Neural crest cell (in vitro differentiated cells): ENCODE measurements at places on chromosomes 2 and 18.
A peak's percentile ranks its signal among the peaks of the same experiment; 100 is the strongest.

GRCh38 chr18:57438743-57439608 lies 3.8 kb downstream of the ONECUT2 start:
- peaks cover 54% of the 10 kb centered on the region for H3K4me1 ChIP-seq
- H3K27me3 ChIP-seq: peaks cover 97% of the 10 kb centered on the region
- peak overlapping the region; percentile 91 for H3K4me3 ChIP-seq
- no peak for DNase-seq

GRCh38 chr18:39371996-39372395 lies 1806.4 kb upstream of the CELF4 start:
- no peaks in the 10 kb centered on the region for H3K4me1 ChIP-seq
- DNase-seq: no peak
- H3K36me3 ChIP-seq: peaks cover 16% of the 10 kb centered on the region

GRCh38 chr2:2663401-2664036 lies 332.4 kb upstream of the MYT1L start:
- no peaks in the 10 kb centered on the region for H3K36me3 ChIP-seq
- DNase-seq: no peak
- no peak overlapping the region for H3K4me3 ChIP-seq

DNA sequence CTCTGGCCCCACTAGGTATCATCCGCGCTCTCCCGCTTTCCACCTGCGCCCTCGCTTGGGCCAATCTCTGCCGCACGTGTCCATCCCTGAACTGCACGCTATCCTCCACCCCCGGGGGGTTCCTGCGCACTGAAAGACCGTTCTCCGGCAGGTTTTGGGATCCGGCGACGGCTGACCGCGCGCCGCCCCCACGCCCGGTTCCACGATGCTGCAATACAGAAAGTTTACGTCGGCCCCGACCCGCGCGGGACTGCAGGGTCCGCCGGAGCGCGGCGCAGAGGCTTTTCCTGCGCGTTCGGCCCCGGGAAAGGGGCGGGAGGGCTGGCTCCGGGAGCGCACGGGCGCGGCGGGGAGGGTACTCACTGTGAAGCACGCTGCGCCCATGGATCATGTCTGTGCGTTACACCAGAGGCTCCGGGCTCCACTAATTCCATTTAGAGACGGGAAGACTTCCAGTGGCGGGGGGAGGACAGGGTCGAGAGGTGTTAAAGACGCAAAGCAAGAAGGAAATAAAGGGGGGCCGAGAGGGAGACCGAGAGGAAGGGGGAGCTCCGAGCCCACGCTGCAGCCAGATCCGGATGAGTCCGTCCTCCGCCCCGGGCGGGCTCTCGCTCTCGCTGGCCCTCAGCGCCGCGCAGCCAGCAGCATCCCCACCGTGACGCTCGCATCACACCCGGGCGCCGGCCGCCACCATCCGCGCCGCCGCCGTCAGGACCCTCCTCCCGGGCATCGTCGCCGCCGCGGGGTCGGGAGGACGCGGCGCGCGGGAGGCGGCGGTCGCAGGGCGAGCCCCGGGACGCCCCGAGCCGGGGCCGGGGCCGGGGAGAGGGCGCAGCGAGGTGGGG lies 664 bp downstream of the NETO1 start:
- H3K27ac ChIP-seq: no peak overlapping the region
- peaks cover 17% of the 10 kb centered on the region for H3K4me1 ChIP-seq
- peak overlapping the region; percentile 68 for H3K4me3 ChIP-seq
- peak; percentile 21 for DNase-seq

DNA sequence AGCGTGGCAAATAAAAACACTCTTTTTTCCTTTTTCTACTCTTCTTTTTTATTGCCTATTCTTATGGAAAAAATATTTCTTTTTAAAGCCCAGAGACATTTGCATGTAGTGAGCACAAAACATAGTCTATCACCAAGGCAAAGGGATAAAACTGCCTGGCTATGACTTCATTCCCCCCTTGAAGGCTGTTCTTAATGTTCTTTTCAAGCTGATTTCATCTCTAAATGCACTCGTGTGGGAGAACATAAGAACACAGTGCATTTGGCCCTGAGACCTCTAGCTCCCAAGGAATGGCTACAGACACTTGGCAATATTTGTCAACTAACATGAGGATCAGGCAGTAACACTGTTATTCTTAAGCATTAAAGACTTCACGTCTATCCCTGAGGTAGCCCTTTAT lies 17.4 kb upstream of the DNAJC10 start:
- H3K4me1 ChIP-seq: no peaks in the 10 kb centered on the region
- no peak for DNase-seq
- no peak overlapping the region for H3K4me3 ChIP-seq
- H3K27ac ChIP-seq: no peak overlapping the region
- H3K36me3 ChIP-seq: no peaks in the 10 kb centered on the region

GRCh38 chr2:105321875-105322646 lies 7.5 kb downstream of the TGFBRAP1 start:
- H3K36me3 ChIP-seq: no peaks in the 10 kb centered on the region
- H3K4me1 ChIP-seq: no peaks in the 10 kb centered on the region
- DNase-seq: no peak
- H3K27me3 ChIP-seq: no peaks in the 10 kb centered on the region
- no peak overlapping the region for H3K4me3 ChIP-seq

- H3K27ac ChIP-seq: no peak overlapping the region
- no peak overlapping the region for H3K4me3 ChIP-seq
- DNase-seq: peak; percentile 66
- no peaks in the 10 kb centered on the region for H3K36me3 ChIP-seq
- H3K4me1 ChIP-seq: no peaks in the 10 kb centered on the region
- H3K27me3 ChIP-seq: peaks cover 12% of the 10 kb centered on the region
These were observed 28.1 kb upstream of the SATB2 start for GRCh38 chr2:199485732-199486335.

- H3K4me3 ChIP-seq: no peak overlapping the region
- no peak for DNase-seq
- no peaks in the 10 kb centered on the region for H3K27me3 ChIP-seq
- H3K4me1 ChIP-seq: peaks cover 39% of the 10 kb centered on the region
- no peaks in the 10 kb centered on the region for H3K36me3 ChIP-seq
These were observed 186.0 kb upstream of the TNP1 start for GRCh38 chr2:217045700-217046475.

GRCh38 chr2:157911750-157912149 lies 35.6 kb upstream of the ACVR1 start:
- no peak overlapping the region for H3K4me3 ChIP-seq
- DNase-seq: no peak
- H3K4me1 ChIP-seq: no peaks in the 10 kb centered on the region
- H3K36me3 ChIP-seq: no peaks in the 10 kb centered on the region

DNA sequence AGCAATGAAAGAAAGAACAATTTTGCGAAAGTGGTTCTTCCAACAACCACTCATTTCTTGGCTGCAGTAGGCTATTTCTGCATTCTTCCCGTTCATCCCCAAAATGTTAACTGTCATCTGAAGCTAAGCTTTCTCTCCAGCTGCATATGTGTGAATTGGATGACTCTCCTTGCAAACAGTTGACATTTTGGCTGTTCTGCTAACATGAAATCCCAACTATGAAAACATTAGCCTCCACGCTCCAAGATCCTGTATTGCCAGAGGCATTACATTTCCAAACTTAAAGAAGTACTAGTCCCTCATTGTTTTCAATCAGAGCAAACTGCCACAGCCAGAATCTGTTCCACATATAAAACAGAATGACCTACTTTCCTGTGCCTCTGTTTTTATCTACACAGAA lies 88.5 kb downstream of the TGIF1 start:
- no peak overlapping the region for H3K27ac ChIP-seq
- no peaks in the 10 kb centered on the region for H3K27me3 ChIP-seq
- peaks cover 32% of the 10 kb centered on the region for H3K4me1 ChIP-seq
- H3K36me3 ChIP-seq: peaks cover 3% of the 10 kb centered on the region
- no peak overlapping the region for H3K4me3 ChIP-seq

DNA sequence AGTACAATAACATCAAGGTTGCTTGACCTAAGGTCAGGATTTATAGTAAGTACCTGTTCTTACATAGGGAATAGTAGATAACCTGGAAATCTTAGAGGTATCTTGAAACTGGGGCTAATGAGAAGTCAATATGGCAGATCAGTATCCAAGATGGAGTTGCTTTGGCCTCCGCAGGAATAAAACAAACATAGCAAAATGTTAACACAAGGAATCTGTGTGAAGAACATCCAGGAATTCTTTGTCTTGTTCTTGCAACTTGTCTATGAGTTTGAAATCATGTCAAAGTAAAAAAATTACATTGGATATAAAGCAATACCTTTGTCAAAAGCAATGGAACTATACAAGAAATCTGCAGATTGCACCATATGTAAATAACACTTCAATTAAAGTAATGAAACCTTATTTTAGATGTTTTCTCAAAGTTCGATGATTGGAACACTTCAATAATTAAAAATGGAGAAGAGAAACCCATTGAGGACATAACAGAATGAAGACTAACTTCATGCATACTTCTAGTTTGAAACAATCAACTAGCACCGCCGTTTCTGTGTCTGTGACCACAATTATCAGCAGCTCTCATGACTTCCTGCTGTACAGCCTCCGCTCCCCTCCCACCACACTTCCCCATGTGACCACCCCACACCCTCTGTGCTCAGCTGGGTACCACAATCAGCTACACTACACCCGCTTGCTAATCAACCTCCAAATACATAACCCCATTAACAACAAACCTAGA lies 27.6 kb downstream of the C2orf76 start:
- H3K4me1 ChIP-seq: no peaks in the 10 kb centered on the region
- no peaks in the 10 kb centered on the region for H3K36me3 ChIP-seq
- H3K4me3 ChIP-seq: no peak overlapping the region

GRCh38 chr2:168097431-168097830 lies 150.0 kb downstream of the STK39 start:
- no peaks in the 10 kb centered on the region for H3K4me1 ChIP-seq
- H3K36me3 ChIP-seq: peaks cover 16% of the 10 kb centered on the region
- no peaks in the 10 kb centered on the region for H3K27me3 ChIP-seq
- no peak for DNase-seq
- no peak overlapping the region for H3K27ac ChIP-seq

DNA sequence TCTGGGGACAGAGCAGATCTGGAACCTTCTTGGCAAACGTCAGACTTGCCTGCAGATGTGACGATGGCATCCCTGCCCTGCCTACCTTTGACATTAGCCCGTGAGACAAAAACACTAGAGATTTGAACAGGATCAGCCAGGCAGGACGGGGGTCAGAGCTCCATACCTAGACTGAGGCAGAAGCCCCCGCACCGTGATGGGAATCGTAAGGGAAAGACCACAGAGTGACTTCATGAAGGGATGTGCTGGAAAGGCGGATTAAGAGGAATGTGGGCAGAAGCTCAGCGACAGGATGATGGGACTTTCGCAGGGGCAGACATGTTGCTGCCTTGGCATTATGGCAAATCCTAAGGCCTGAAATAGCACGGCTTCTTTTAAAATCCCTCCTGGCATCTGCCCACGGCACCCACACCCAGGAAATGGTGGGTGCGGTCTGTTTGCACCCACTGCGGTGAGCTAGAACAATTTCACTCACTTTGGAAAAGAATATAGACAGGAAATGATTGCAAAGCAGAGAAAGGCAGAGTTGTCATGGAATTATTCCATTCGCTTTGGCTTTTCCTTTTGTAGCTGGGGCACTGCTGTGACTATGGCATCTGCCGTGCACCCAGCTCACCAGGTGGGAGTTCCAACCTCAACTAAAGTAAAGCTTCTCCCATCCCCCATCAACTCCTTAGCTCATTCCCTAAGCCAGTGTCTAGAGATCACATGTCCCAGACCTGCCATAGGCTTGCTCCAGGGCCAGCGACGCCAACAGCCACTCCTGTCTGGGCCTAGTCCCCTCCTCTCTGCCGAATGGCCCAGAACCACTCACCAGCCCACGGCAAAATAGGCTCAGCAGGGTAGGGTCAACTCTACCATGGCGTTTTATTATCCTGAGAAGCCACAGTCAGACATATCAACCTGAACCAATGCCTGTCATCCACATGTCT lies 112.7 kb upstream of the NPAS2 start:
- H3K27me3 ChIP-seq: no peaks in the 10 kb centered on the region
- no peak overlapping the region for H3K4me3 ChIP-seq
- DNase-seq: no peak

- peaks cover 14% of the 10 kb centered on the region for H3K4me1 ChIP-seq
- no peaks in the 10 kb centered on the region for H3K27me3 ChIP-seq
- H3K27ac ChIP-seq: no peak overlapping the region
- no peak overlapping the region for H3K4me3 ChIP-seq
- no peak for DNase-seq
These were observed 42.9 kb upstream of the MYO1B start for GRCh38 chr2:191202209-191202721.

- H3K4me1 ChIP-seq: no peaks in the 10 kb centered on the region
- H3K27me3 ChIP-seq: no peaks in the 10 kb centered on the region
- no peak overlapping the region for H3K4me3 ChIP-seq
- DNase-seq: no peak
- no peak overlapping the region for H3K27ac ChIP-seq
These were observed 600.5 kb upstream of the SYT4 start for GRCh38 chr18:43877616-43878321.

- no peaks in the 10 kb centered on the region for H3K36me3 ChIP-seq
- H3K4me1 ChIP-seq: no peaks in the 10 kb centered on the region
- no peak overlapping the region for H3K27ac ChIP-seq
- no peaks in the 10 kb centered on the region for H3K27me3 ChIP-seq
- no peak overlapping the region for H3K4me3 ChIP-seq
These were observed 460.8 kb downstream of the IRS1 start for GRCh38 chr2:226338825-226339224.

GRCh38 chr2:62140426-62141141 lies 55.3 kb upstream of the B3GNT2 start:
- H3K36me3 ChIP-seq: no peaks in the 10 kb centered on the region
- no peak for DNase-seq
- no peaks in the 10 kb centered on the region for H3K27me3 ChIP-seq

GRCh38 chr18:49476664-49477411 lies 10.2 kb downstream of the C18orf32 start:
- no peak for DNase-seq
- H3K27me3 ChIP-seq: no peaks in the 10 kb centered on the region
- no peak overlapping the region for H3K27ac ChIP-seq
- no peak overlapping the region for H3K4me3 ChIP-seq
- peaks cover 6% of the 10 kb centered on the region for H3K36me3 ChIP-seq

- no peak overlapping the region for H3K4me3 ChIP-seq
- no peaks in the 10 kb centered on the region for H3K4me1 ChIP-seq
- DNase-seq: no peak
These were observed 295.1 kb downstream of the ASXL3 start for GRCh38 chr18:33873112-33873511.

DNA sequence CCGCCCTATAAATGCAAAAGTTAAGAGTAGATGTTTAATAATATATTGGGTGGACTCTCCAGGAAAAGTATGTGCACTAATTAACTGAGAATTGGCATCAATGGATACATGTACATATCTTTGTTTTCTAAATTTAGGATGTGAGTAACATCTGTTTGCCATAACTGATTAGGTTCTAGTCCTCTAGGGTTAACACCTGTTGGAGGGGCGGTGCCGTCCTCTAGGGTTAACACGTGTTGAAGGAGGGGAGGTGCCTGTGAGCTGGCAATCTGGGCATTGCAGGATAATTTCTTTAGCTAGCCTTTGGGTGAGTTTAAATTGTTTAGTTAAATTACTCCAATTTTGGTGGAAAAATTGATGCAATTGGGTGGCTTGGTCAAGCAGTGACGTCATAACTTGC lies 30.9 kb downstream of the HTR2B start:
- H3K4me3 ChIP-seq: no peak overlapping the region
- no peak for DNase-seq
- peaks cover 18% of the 10 kb centered on the region for H3K36me3 ChIP-seq
- H3K27ac ChIP-seq: no peak overlapping the region
- no peaks in the 10 kb centered on the region for H3K27me3 ChIP-seq
